H9 (cell line): ENCODE measurements at places on chromosomes 5 and 9.

GRCh38 chr9:86072394-86072877, 26.9 kb downstream of the GOLM1 start:
- DNase-seq, result no peak

GRCh38 chr9:112115970-112116753, 58.9 kb downstream of the SUSD1 start:
- DNase-seq, result no peak

GRCh38 chr5:61320860-61321259, 11.2 kb upstream of the ZSWIM6 start:
- DNase-seq, result no peak

DNA sequence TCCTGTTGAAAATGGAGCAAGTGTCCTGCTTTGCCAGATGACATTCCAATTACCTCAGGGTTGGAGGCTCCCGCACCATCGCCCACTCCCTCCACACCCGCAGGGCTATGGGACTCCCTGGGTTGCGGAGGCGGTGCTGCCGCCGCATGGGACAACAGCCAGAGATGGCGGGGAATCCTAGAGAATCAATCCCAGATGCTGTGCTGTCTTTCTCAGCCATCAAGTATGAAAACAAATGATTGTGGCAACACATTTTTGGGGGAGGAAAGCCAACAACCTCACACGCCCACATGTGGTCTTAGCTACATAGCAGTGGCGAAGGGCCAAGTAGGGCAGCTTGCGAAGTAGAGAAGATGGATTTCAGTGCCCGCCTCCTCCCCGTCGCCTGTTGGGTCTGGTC, 46.7 kb downstream of the IL31RA start:
- DNase-seq, result no peak

DNA sequence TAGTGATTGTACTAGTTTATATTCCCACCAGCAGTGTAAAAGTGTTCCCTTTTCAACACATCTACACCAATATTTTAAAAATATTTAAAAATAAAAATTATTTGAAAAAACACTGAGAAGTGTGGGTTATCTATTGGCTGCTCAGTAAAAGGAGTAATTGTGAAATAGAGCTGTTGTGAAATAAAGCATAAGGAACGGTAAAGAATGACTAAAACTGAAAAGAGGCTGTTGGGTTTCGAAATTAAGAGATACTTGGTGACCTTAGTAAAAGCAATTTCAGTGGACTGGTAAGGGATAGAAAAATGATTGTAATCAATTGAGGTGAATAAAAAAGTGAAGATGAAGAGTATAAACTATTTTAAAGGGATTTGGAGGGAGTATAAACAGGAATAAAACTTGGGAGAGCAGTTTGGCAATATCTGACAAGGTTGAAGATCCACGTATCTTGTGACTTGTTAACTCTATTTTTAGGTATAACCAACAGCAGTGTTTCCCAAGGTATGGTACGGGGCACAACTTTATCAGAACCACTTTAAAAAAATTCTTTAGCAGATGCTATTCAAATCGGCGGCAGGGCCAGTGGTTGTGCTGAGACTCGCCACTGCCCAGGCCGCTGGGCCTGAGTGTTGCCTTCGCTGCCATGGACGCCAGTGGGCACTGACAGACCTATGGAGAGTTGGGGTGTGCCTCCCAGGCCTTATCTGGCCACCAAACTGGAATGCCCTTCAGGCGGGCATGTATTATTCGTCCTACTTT, 63.3 kb downstream of the TMEM38B start:
- no peak for DNase-seq
